ENCODE measurements at places on chromosomes 5 and 9.
A peak's percentile ranks its signal among the peaks of the same experiment; 100 is the strongest.

DNA sequence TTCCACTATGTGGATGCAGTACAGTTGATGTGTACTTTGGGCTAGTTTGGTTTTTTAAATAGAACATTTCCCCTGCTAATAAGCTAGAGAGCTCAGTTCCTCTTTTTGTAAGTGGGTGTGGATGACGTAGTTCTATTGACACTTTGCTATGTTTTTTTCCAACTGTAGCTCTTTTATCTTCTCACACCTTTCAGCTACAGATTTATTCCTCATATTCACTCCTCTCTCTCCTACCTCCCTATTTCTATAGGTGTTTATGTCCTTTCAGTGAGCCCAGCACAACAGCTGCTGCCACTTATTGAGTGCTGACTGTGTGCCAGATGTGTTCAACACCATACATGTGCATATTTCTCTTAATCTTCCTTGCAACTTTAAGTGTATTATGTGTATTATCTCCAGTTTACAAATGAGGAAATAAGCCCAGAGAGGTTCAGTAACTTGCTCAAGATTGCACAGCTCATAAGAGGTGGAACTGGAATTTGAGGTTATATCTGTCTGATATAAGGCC lies 215.7 kb downstream of the SEMA6A start:
- no peak for DNase-seq

DNA sequence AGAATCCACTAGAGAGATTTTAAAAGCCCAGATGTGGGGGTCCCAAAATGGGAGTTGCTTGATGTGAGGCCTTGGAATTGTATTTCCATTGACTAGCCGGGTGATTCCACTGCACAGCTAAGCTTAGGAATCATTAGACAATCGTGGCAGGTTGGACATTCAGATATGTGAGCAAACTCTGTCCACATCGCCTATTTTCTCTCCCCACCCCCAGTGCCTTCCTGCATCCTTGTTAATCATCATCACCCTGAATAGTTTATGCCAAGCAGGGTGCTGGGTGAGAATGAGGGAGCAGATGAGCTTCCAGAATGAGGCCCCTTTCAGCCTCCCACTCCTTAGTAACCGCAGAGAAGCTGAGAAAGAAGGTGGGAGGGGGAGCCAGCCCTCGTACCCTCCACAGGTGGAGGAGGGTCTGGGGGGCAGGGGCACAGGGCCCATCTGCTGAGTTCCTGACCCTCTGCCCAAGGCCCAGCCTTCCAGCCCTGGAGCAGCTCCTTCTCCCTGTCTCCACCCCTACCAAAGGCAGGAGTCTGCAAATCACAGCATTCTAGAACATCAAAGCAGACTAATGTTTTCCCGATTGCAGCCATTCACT lies 7.7 kb upstream of the TCOF1 start:
- DNase-seq: no peak

GRCh38 chr5:178371362-178372111 lies 138.9 kb upstream of the PHYKPL start:
- DNase-seq: peak; percentile 17

GRCh38 chr5:81192373-81192750 lies 40.8 kb upstream of the CKMT2 start:
- no peak for DNase-seq

GRCh38 chr9:84490206-84490841 lies 149.8 kb upstream of the SLC28A3 start:
- peak; percentile 15 for DNase-seq

DNA sequence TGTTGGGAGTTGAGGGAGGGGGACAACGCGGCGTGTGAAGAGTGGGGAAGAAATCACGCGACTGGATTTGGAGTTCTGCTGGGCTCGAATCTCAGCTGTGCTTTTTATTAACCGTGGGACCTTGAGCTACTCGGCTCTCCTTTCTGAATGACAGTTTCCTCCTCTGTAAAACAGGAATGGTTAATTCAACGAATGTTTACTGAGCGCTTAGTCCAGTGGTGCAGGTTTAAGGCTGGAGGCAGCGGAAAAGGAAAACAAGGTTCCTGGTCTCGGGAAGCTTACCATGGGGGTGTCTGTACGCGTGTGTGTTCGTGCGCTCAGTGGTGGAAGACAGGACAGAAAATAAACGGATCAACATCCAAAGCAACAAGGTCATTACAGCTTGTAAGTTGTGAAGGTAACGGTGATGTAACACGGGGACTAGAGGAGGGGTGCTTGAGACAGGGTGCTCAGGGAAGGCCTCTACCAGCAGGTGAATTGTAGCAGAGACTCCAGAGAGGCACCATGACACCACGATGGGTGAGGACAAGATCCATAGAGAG lies 277 bp downstream of the EIF4E1B start:
- no peak for DNase-seq

DNA sequence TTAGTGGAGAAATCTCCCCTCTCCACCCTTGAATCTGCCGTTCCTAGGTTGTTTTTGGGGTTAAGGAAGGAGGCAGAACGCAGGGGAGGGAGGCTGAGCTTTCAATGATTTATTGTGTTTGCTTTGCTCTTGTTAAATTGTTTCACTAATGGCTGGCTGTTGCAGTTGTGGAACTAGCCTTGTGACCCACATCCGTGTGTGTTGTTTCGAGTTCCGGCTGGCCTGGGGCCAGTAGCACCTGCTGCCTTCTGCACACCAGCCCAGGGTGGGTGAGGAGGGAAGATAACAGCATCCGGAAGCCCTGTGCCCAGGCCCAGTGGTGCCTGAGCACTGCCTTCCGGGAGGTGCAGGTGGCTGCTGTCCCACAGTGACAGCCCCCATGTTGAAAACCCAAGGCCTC lies 3.6 kb downstream of the ERGIC1 start:
- no peak for DNase-seq

- no peak for DNase-seq
Measured at GRCh38 chr9:86324901-86325300, 29.3 kb downstream of the TUT7 start.

GRCh38 chr9:13146840-13147239 lies 132.7 kb downstream of the MPDZ start:
- DNase-seq: no peak

- no peak for DNase-seq
Measured at GRCh38 chr5:34755926-34756325, 83.0 kb upstream of the TTC23L start.

DNA sequence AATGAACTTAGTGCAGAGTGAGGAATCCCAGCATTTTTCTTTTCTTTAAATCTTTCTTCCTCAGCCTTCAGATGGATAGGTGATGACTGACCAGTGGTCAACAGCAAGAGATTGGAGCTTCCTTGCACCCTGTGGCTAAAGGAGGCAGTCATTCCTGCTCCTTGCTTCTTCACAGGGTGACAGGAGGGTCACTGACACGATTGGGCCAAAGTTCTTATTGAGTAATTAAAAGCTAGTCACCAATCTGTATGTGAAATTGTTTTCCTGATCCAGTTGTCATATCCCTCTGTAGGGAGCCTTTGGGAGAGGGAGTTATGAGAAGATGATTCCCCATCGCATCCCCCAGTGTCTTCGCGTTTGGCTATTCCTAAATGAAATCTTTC lies 85.2 kb downstream of the CMYA5 start:
- no peak for DNase-seq

GRCh38 chr9:93945400-93946337 lies 9.5 kb downstream of the BARX1 start:
- DNase-seq: peak; percentile 56

DNA sequence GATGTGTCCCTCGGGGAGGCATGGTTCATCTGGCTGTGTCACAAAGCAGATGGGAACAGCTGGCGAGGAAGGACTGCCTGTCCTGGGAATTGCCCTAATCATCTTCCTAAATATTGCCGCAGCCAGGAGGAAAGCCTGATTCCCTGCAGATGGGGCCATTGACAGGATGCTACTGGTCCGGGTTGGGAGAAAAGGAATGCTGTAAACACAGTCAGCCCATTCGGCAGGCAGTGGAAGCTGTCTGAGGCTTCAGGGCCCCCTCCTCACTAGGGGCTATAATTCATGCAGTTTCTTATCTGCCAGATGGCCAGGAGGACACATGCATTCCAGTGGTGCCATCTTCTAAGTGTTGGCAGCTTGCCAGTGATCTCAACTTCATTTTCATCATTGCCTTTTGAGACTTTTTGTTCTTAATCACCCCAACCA lies 110.3 kb downstream of the KCNIP1 start:
- peak; percentile 75 for DNase-seq

- DNase-seq: no peak
Measured at GRCh38 chr9:133379153-133380086, 3.3 kb downstream of the STKLD1 start.

DNA sequence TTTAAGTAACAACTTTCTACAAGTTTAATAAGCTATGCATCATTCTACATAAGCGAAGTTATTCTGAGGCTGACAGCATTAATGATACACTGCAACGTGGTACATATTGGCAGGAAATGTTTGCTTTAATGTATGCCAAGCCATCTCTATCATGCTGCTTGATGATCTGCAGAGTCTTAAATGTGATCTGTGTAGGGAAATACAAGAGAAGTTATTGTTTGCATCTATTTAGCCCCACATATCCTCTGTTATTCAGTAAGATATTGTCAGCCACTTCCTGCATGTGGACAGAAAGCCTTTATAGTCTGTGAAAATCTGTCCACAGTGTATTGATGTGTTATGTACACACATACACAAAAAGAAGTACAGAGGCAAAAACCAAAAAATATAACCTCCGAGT lies 193.1 kb upstream of the FREM1 start:
- DNase-seq: no peak

GRCh38 chr5:80736730-80737129 lies 81.9 kb upstream of the DHFR start:
- no peak for DNase-seq

GRCh38 chr5:78699552-78700153 lies 51.1 kb upstream of the LHFPL2 start:
- DNase-seq: no peak

DNA sequence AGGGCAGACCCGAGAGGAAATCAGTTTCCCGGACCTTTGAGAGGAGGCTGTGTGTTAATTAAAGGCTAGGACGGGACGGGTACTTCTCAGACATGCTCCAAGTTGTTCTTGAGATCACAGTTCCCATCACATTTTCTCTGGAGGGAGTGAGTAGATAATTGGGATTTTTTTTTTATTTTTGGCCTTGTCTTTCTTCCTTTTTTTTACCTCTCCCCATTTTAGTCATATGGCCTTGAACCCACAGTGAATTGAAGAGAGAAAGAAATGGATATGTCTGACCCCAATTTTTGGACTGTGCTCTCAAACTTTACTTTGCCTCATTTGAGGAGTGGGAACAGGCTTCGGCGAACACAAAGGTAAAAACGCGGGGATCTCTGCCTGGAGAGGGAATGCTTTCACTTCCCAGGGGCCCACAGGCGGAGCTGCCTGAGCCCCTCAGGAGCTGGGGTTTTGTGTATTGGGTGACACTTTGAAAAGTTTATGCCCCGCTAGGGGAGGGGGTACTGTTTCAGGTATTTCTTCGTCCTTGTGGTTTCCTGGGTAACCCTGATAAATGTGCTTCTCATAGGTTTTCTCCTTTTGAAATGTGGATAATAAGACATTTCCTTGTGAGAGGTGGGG lies 191.8 kb downstream of the CD180 start:
- no peak for DNase-seq

DNA sequence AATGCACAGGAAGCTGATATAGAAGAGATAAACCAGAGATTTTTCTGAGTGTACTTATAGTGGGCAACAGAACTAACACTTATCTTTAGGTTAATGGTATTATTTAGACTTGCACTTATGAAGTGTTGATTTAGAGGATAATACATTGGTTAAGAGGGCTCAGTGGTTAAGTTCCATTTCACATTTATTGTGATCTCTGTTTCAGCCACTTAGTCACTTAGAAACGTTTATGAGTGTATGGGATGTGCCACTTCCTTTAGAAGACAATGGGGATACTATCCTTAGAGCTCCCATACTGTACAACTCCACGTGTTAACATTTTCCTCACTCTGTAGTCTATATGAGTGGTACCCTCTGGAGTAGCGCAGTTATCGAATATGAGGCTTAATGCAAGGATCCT lies 57.5 kb downstream of the PIP5K1B start:
- no peak for DNase-seq

GRCh38 chr9:134689321-134690181 lies 47.9 kb downstream of the COL5A1 start:
- peak; percentile 67 for DNase-seq

GRCh38 chr5:93100976-93101375 lies 480.0 kb downstream of the NR2F1-AS1 start:
- DNase-seq: no peak

- no peak for DNase-seq
Measured at GRCh38 chr5:3382782-3383181, 212.8 kb upstream of the IRX1 start.

GRCh38 chr5:103452666-103453065 lies 109.9 kb downstream of the NUDT12 start:
- DNase-seq: no peak
